ENCODE measurements at places on chromosomes 5 and 9.
A peak's percentile ranks its signal among the peaks of the same experiment; 100 is the strongest.

- no peak for DNase-seq
Observed at GRCh38 chr9:14985419-14985818, 75.2 kb upstream of the FREM1 start.

GRCh38 chr5:16894236-16895057 is 41.6 kb downstream of the MYO10 start:
- peak; percentile 16 for DNase-seq

DNA sequence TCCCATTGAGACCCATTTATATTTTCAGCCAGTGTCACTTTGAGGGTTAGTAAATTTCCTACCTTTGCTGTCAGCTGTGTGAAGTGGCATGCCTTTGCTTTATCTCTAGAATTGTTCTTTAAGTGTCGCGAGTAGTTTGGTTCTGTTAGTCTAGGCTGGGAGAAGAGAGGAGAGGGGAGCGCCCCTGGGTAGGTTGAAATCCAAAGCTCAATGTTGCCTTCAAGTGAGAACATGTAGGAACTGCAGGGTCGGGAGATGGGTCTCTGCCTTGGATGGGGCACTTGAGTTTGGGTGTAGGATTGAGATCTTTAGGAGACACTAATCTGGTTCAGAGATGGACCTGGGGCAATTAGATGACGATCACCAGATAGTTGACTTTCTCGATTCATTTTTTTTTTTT is 46.3 kb downstream of the STC2 start:
- no peak for DNase-seq

DNA sequence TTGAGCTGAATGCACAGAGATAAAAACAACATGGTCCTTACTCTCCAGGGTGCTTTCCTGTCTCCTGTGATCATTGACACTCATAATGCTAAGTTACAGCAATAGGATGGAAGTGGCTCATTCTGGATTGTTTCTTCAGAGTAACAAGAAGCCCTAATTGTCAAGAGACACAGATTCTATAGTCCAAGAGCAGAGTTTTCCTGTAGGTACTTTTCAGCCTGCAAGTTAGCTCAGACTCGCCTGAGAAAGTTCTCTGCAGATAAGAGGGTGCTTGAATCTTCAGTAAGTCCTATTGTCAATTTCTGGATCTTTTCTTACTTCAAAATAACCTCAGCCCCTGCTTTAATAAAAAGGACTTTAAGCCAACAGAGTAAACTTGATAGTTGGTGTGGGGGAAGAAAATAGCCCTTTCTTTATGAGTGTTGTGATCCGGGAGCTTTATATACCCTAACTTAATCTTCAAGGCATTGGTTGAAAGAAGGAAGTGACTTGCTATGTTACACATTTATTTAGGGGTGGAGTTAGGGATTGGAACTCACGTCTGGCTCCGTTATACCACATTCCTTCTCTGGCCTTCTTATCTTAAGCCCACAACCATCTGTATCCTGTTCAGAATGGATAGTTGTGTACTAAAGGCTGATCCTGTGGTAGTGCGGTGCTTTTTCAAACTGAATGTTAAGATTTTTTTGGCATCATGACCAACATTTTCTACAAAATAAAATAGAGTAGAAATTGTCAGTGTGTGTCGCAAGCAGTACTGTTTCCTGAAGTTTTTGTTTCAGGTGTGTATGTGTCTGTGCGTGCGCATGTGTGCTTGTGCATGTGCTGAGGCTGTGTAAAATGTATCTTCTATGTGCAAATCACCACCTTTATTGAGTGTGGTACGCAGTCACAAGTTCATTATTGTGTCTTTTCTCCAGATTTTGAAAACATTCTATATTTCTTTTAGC is 173.9 kb downstream of the WDR70 start:
- no peak for DNase-seq

GRCh38 chr5:677131-678101 is 15.7 kb downstream of the TPPP start:
- DNase-seq, result no peak

- no peak for DNase-seq
Observed at GRCh38 chr9:31325778-31326177, 1058.7 kb upstream of the ACO1 start.

All from NCI-H1417 (cell line).